ENCODE measurements at places on chromosomes 4 and X.

GRCh38 chr4:40401631-40402030 is 66.5 kb downstream of the CHRNA9 start:
- no peak for DNase-seq

DNA sequence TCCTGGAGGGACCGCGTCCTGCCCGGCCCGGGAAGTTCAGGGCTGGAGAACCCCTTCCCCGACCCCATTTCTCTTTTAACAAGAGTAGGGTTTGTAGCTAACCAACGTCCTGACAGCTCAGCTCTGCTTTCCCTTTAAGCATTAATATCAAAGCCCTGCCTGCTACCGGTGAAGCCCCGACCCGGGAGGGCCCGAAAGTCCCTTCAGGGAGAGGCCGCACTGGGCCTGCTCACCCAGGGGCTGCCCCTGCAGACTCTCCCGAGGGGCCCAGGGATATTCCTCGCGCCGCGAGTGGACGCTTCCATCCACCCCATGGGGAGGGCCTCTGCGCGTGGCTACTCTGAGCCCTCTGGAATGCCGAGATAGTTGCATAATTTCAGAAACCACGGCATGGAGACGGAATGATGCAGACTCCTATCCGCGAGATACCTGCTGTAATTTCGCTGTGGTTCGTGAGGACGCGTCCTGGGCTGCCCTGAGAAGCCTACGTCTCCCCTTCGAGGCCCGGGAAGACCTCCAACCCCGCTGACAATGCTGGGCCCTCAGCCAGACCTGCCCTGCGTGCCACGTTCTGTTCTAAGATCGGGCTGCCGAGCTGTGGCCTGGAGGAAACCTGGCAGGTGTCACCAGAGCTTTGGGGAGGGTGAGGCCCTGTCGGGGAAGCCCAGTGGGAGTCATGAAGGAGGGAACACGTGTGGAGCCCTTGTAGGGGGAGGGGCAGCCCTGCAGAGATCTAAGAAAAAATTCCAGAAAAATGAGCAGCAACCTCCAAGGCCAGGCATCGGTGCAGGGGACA is 999 bp upstream of the CTBP1 start:
- peak; percentile 66 for DNase-seq

- DNase-seq = no peak
These were observed 86.5 kb downstream of the WWC2 start for GRCh38 chr4:183185559-183185958.

DNA sequence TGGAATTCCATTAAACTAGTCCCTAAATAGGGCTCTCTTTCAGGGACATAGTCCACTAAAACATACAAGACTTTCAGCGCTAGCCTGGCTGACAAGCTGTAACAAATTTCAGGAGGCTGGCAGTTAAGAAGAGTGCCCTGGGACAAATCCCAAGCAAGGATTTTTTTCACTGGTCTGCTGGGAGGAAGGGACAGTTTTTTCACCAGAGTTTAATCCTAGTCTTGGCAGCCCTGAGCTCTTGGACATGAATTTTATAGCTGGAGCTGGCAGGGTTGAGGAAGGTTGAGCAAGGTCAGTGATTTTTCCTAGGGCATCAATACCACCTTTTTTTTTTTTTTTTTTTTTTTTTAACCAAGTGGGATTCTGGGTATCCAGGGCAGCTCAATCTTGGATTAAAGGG is 184.4 kb downstream of the SH2D1A start:
- no peak for DNase-seq

- peak; percentile 55 for DNase-seq
These were observed 217.9 kb downstream of the CENPC start for GRCh38 chr4:67327245-67328017.

DNA sequence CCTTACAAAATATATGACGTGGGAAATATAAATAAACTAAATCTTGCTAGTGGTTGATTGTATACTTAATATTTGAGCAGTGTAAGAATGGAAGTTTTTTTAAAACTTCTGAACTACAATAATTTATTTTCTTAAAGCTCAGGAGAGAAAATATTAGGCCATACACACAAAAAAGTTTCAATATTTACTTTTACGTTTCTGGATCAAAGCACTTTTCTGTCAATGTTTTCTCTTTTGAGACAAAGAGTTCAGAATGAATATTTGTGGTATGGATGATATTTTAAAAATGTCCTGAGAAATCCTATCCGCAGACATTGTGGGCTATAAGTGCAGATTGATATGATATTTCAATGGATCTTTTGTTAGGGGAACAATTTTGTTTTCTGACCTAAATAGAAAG is 109.9 kb downstream of the TLL1 start:
- DNase-seq = no peak

DNA sequence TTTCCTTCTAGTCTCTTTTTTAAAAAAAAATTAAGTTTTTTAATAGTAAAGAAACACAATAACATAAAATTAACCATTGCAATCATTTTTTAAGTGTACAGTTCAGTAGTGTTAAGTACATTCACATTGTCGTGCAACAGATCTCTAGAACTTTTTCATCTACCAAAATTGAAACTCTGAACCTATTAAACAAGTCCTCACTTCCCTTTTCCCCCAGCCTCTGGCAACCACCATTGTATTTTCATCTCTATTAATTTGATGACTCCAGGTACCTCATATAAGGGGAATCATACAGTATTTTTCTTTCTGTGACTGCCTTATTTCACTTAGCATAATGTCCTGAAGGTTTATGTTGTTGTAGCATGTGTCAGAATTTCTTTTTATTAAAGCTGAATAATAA is 31.8 kb downstream of the MSL3 start:
- no peak for DNase-seq

DNA sequence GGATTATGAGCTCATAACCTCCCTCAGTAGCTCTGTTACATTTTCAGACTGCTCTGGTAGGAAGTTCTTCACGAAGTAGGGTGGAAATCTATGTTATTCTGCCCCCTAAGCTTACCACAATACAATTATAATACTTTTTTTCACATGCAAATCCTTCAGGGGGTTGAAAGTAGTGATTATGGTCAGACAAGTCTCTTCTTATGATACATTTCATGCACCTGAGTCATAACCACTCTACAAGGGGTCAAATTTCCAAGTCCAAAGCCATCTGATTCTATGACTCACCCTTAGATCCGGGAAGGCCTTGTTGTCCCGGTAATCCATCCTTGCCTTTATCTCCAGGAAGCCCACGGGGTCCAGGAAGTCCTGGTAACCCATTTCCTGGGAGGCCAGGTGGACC is 95.2 kb downstream of the ATG4A start:
- DNase-seq = no peak

DNA sequence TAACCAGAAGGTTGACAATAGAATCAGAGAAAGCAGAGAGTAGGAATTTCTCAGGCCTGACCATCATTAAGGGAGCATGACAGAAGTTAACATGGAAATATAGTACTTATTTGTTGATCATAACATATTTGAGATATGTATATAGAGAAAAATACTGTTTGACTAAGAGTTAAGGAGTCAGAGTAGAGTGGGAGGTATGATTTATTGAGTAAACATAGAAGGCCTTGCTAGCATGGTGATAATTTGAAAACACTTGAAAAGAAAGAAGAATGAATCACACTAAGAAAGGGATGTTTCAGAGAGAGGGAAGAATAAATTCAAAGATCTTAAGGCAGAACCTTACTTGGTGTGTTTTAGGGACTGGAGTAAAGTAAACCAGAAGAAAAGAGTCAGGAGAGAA is 437.2 kb upstream of the TECRL start:
- no peak for DNase-seq

GRCh38 chrX:108105473-108105872 is 13.9 kb downstream of the ATG4A start:
- DNase-seq = no peak

- no peak for DNase-seq
These were observed 16.4 kb downstream of the PLP1 start for GRCh38 chrX:103792916-103793544.

GRCh38 chr4:122681568-122681967 is 50.9 kb upstream of the BBS12 start:
- DNase-seq = no peak

DNA sequence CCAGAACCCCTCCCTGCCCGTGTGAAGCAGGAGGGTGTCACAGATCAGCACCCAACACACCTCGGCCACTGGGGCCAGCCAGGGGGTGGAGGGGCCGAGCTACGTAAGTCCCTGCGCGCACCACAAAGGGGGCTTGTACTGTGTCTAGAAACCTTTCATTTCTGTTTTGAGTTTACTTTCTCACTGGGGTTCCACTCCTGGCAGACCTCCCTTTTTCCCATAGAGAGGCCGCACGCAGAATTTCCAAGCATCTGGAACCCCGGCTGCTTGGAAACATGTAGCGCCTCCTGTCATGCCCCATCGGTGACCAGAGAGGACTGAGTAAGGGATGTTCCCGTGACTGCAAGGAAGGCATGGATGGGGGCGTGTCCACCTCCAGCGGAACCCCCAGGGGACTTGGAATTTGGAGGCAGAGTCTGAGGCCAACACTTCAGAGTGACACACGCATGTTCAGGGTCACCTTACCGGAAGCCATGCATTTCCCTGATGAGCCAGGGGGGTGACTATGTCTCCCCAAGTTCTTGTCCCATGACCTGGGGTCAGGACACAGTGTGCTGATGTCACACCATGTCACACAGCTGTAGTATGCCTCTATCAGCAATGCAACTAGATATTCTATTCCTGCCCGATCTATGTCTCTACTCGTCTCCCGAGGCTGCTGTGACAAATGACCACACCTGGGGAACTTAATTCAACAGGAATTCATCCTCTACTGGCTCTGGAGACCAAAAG is 105.3 kb downstream of the DHRSX start:
- DNase-seq = no peak

DNA sequence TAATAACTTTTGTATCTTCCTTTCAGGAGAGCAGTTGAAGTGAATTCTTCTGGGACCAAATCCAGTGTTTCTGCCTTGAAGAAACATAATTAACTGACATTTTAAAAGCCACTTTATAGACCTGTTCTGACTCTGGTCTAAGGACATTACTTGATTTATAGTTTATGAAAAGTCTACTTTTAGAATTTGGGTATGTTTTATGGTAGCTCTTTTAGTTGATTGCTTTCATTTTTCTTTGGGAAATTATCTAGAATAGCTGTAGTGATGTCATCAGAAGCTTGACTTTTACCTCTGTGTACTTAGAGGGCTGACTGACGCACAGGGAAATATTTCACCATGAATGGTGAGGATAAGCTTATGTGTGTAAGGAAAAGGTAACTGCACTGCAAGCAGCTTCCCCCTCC is 131.8 kb upstream of the LIMCH1 start:
- DNase-seq = no peak

DNA sequence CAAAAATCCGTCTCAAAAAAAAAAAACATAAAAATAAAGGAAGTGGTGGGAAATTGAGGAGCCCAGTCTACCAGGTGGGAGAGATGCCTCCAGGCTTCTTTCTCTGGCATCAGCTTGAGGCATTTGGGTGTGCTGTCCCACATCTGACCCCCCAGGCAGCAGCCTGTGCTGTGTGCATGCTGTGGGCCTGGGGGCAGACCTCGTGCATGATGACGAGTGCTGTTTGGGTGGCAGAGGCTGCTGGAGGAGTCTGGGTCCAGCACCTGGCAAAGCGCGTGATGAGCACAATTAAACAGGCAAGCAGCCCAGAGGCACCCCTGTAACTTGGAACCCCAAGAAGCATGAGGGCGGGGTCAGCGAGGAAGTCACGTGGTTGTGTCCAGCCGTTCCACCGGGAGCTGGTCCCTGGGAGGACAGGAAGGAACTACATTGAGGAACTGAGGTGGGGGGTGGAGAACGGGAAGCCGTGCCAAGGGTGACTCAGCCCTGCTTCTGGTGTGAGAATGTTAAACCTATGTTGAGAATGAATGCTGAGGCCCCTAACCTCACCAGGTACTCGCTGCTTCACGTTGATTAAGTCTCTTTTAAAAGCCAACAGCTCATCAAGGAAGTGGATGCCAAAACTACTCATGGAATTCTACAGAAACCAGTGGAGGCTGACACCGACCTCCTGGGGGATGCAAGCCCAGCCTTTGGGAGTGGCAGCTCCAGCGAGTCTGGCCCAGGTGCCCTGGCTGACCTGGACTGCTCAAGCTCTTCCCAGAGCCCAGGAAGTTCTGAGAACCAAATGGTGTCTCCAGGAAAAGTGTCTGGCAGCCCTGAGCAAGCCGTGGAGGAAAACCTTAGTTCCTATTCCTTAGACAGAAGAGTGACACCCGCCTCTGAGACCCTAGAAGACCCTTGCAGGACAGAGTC is 6.1 kb downstream of the TACC3 start:
- no peak for DNase-seq

DNA sequence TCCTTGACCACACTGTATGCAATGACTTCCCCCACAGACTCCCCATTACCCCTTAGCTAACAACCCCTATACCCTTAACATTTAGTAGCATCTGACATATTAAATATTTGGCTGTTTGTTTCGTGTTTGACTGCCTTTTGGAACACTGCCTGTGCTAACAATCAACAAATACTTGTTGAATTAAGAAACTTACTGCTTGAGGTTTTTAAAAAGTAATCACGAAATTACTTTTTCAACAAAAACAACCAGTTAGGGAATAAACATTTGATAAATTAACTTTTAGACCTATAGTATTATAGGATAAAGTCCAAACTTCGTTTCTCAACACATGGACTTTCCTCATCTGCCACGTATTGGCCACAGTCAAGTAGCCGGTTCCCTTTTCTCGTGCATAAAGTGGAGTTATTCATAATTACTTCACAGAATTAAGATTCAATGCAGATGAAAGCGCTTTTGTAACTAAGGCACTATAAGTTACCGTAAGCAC is 555 bp upstream of the ELMOD2 start:
- DNase-seq = no peak

DNA sequence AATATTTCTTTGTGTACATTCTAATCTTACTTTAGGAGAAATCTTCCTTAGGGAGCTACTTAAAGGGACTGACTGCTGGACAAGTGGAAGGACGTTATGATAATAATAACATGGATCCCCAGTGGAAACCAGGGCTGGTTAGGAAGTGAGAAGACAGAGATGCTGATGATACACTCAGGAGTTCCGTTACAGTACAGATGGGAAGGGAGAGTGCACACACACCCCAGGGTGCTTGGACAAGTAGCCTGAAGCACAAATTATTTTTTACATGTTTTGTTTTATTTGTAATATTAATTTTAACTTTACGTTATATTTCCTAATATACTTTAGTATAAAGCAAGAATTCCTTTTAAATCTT is 84.1 kb downstream of the BMPR1B start:
- DNase-seq = no peak

GRCh38 chr4:55729351-55730279 is 90.0 kb upstream of the EXOC1L start:
- no peak for DNase-seq

GRCh38 chr4:28010577-28011240 is 1150.1 kb downstream of the STIM2 start:
- no peak for DNase-seq

- DNase-seq = no peak
These were observed 107.4 kb upstream of the SLC4A4 start for GRCh38 chr4:71231129-71232055.

DNA sequence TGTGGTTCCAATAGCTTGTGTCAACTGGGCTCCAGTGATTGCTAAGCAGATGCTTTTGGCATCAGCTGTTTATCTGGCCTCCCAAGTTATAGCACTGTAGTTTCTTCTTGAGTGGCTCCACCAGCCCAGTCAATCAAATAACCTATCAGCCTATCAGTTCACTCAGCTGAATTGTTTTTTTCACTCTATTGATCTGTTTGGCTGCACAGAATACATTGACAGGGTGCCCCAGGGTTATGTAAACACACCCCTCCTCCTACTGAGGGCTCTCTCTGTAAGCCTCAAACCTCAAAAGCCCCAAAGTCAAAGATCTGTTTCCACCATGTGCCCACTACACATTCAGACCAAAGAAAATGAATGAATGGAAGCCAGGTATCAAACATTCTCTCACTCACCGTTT is 214.0 kb downstream of the HS6ST2 start:
- no peak for DNase-seq

Data from CD4-positive, alpha-beta T cell treated with Interleukin-12 subunit alpha and Interleukin-12 subunit beta, for 1 hour (primary cell).